ENCODE measurements at places on chromosomes 4 and X. TPM values are rescaled to one million over a fixed set of nuclear protein-coding genes. Genes with fewer than 3 reads are reported as not detected.

GRCh38 chrX:10726647-10727046, 106.3 kb upstream of the MID1 start:
- H3K4me3 ChIP-seq: no peak overlapping the region
- H3K36me3 ChIP-seq: no peaks in the 10 kb centered on the region
- H3K27me3 ChIP-seq: no peaks in the 10 kb centered on the region
- no peak overlapping the region for H3K27ac ChIP-seq

- no peak for DNase-seq
- H3K4me3 ChIP-seq: no peak overlapping the region
- H3K36me3 ChIP-seq: no peaks in the 10 kb centered on the region
- no peaks in the 10 kb centered on the region for H3K27me3 ChIP-seq
Observed at GRCh38 chrX:10555846-10556245, 64.5 kb downstream of the MID1 start.

DNA sequence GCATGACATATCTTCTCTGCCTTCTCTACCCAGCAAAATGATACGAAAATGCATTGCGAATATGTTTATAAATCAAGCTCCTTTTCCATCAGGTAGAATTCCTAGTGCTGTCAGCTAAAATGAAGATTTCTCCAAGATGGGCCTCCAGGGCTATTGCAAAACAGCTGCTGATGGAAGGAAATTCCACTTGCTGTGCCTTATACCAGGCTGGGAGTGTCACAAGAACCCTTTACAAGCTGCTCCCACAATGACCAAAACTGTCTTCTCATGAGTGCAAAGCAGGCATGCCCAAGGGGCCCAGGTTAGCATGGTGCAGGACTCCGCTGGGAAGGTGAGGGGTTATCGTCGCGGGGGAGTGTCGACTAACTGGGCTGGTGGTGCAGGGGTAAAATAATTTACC, 8.7 kb downstream of the HNRNPH2 start:
- no peak for DNase-seq
- H3K4me3 ChIP-seq: no peak overlapping the region
- H3K4me1 ChIP-seq: peaks cover 5% of the 10 kb centered on the region
- H3K27me3 ChIP-seq: peaks cover 4% of the 10 kb centered on the region
- H3K27ac ChIP-seq: peak overlapping the region; percentile 12

Gene SLC4A4
- total RNA-seq: 0.86 TPM

- no peak for DNase-seq
- peak overlapping the region; percentile 43 for H3K27ac ChIP-seq
- peaks cover 3% of the 10 kb centered on the region for H3K27me3 ChIP-seq
- no peaks in the 10 kb centered on the region for H3K36me3 ChIP-seq
Observed at GRCh38 chr4:38672074-38672396, 8.0 kb downstream of the KLF3 start.

- H3K27me3 ChIP-seq: peaks cover 2% of the 10 kb centered on the region
- H3K4me1 ChIP-seq: no peaks in the 10 kb centered on the region
- H3K4me3 ChIP-seq: no peak overlapping the region
- DNase-seq: no peak
- H3K36me3 ChIP-seq: no peaks in the 10 kb centered on the region
Observed at GRCh38 chr4:130485371-130485770, 1389.4 kb downstream of the C4orf33 start.

DNA sequence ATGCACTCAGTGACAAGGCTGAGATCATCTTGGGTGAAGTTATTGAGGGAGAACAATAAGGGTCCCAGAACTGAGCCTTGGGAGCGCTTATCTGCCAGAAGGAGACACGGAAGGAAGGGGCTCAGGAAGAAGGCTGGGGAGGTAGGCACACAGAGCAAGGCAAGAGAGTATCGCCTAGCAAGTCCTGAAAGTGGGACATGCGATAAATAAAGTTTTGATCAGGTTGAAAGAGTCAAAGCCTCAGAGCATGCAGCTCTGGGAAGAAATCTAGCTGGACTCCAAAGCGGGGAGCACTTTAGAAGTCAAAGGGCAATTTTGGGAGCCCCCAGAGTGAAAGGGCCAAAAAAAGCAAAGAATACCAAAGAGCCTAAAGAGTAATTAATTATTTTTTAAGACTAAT, 17.7 kb upstream of the ANXA3 start:
- H3K4me1 ChIP-seq: no peaks in the 10 kb centered on the region
- DNase-seq: no peak
- H3K27ac ChIP-seq: no peak overlapping the region
- no peaks in the 10 kb centered on the region for H3K27me3 ChIP-seq

GRCh38 chr4:180434131-180434895, 1808.9 kb upstream of the TENM3 start:
- no peak for DNase-seq
- H3K4me3 ChIP-seq: no peak overlapping the region
- no peaks in the 10 kb centered on the region for H3K36me3 ChIP-seq
- no peak overlapping the region for H3K27ac ChIP-seq
- peaks cover 7% of the 10 kb centered on the region for H3K4me1 ChIP-seq
- H3K27me3 ChIP-seq: no peaks in the 10 kb centered on the region

GRCh38 chr4:2076908-2077536, 17.9 kb downstream of the NAT8L start:
- H3K27ac ChIP-seq: no peak overlapping the region
- no peak overlapping the region for H3K4me3 ChIP-seq
- no peaks in the 10 kb centered on the region for H3K36me3 ChIP-seq
- H3K27me3 ChIP-seq: peaks cover 5% of the 10 kb centered on the region
- no peak for DNase-seq
- H3K4me1 ChIP-seq: no peaks in the 10 kb centered on the region

Gene ANOS1
- 1.0 TPM for total RNA-seq

Gene PLP1
- 0.20 TPM for total RNA-seq

GRCh38 chrX:19827088-19827487, 60.3 kb downstream of the SH3KBP1 start:
- H3K27ac ChIP-seq: no peak overlapping the region
- H3K36me3 ChIP-seq: no peaks in the 10 kb centered on the region

Gene GRIA2
- 21.3 TPM for total RNA-seq

- H3K4me3 ChIP-seq: no peak overlapping the region
- DNase-seq: no peak
- H3K27me3 ChIP-seq: peaks cover 3% of the 10 kb centered on the region
Observed at GRCh38 chr4:62512271-62512670, 1312.1 kb downstream of the ADGRL3 start.

DNA sequence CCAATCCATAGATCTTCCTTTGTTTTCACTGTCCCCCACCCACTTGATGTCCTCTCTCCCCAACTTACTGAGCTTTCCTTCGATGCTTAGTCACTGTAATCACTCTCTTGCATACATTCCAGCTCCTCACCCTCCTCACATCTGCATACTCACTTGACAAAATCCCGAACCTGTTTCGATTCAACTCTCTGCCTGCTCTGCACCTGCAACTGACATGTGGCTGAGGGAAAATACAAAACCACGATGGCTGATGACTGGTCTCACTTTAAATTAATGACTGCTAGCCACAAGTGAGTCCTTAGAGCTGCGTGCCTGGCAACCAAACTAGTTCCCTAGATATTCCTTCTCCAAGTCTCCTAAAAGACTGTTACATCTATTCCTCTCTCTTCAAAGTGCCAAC, 70.4 kb upstream of the FHL1 start:
- no peak for DNase-seq
- H3K4me1 ChIP-seq: no peaks in the 10 kb centered on the region
- H3K36me3 ChIP-seq: no peaks in the 10 kb centered on the region
- no peak overlapping the region for H3K27ac ChIP-seq

GRCh38 chrX:108347800-108348199, 90.4 kb downstream of the COL4A6 start:
- no peak overlapping the region for H3K4me3 ChIP-seq
- H3K4me1 ChIP-seq: no peaks in the 10 kb centered on the region
- H3K36me3 ChIP-seq: no peaks in the 10 kb centered on the region
- peak; percentile 10 for DNase-seq
- H3K27ac ChIP-seq: peak overlapping the region; percentile 35

DNA sequence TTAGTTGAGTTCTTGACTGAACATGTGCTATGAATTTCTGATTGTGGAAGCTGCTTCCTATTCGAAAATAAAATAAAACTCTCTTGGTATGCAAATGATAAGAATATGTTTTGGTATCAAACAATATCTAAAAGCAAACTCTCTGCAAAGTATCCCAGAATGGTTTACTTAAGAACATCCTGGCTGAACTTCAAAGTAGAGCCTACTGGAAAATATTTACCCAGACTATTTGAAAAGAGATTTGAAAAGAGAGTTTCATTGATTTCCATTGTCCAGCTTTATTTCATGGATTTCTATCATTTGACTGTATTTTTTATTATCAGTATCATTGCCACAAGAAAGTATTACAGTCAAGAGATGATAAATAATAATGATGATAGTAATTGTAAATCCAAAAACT, 171.1 kb upstream of the SLC7A11 start:
- no peaks in the 10 kb centered on the region for H3K36me3 ChIP-seq
- H3K27me3 ChIP-seq: no peaks in the 10 kb centered on the region
- H3K27ac ChIP-seq: no peak overlapping the region
- no peak overlapping the region for H3K4me3 ChIP-seq

DNA sequence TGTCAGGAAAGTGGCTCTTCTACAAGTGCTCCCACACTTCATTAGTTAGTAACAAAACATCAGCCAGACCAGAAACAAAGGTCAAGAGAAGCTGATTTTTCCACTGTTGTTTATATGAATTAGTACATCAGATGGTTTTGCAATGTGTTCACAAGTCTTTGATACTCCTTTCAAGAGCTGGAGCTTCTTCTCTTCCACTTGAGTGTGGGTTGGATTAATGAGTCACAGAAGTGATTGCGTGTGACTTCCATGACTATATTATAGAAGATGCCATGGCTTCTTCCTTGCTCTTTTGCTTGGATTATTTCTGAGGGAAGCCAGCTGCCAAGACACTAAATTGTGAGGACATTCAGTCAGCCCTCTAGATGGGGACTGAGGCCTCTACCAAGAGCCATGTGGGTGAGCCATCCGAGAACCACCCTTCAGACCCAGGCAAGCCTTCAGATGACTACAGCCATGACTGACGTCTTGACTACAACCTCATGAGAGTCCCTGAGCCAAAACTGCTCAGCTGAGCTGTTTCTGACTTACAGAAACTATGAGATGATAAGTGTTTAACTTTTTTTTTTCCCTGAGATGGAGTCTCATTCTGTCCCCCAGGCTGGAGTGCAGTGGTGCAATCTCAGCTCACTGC, 18.1 kb downstream of the SOWAHB start:
- H3K27me3 ChIP-seq: no peaks in the 10 kb centered on the region
- no peak overlapping the region for H3K4me3 ChIP-seq
- no peaks in the 10 kb centered on the region for H3K36me3 ChIP-seq
- no peak overlapping the region for H3K27ac ChIP-seq
- no peak for DNase-seq

DNA sequence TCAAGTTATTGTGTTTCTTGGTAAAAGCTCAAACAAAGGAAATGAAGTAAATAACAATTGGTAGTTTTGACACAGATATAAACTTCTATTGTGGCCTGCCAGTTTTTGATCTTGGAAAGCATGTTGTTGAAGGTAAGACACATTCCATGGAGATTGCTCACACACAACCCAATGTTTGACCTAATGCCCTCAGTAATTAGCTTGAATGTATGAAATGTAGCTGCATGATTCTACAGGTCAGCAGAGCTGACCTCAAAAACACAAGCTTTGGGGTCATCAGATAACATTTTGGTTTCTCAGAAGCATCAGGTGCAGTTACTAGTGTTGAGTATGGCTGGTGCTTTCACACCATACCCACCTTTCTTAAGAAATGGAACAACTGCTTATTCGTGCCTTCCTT, 16.5 kb downstream of the GPR173 start:
- H3K4me3 ChIP-seq: no peak overlapping the region
- H3K27me3 ChIP-seq: no peaks in the 10 kb centered on the region
- no peak for DNase-seq
- peaks cover 10% of the 10 kb centered on the region for H3K4me1 ChIP-seq
- H3K27ac ChIP-seq: no peak overlapping the region

DNA sequence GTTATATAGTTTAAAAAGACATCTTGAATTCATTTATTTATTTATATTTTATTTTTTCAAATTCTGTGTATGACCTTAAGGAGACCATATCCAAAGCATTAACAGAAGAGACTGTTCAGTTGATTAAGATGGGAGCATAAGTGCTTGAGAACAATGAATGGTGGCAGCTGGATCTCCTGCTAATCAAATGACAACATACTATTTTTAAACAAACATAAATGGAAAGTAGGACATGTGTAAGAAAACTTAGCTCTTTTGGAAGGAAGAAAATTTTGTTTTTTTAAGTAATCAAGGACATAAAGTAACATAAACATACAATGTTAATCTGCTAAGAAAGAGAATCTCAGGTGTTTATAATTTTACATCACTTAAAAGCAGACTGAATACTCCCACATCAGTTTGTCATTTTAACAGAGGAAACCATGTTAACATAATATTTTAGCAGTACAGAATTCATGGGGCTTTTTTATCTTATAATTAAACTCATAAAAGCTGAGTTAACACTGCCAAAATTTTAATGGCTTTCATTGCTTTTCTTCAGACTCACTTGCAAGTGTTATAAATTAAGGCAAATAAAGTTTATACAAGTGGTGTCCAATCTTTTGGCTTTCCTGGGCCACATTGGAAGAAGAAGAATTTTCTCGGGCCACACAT, 95.1 kb downstream of the MAD2L1 start:
- no peak overlapping the region for H3K4me3 ChIP-seq
- H3K27me3 ChIP-seq: no peaks in the 10 kb centered on the region
- H3K36me3 ChIP-seq: no peaks in the 10 kb centered on the region

GRCh38 chr4:2927696-2928075, 35.5 kb downstream of the NOP14 start:
- no peak overlapping the region for H3K4me3 ChIP-seq
- H3K36me3 ChIP-seq: no peaks in the 10 kb centered on the region
- H3K27me3 ChIP-seq: peaks cover 4% of the 10 kb centered on the region
- no peak for DNase-seq
- peak overlapping the region; percentile 10 for H3K27ac ChIP-seq
- peaks cover 15% of the 10 kb centered on the region for H3K4me1 ChIP-seq

GRCh38 chr4:48103483-48104139, 30.4 kb downstream of the TXK start:
- H3K4me1 ChIP-seq: no peaks in the 10 kb centered on the region
- no peaks in the 10 kb centered on the region for H3K27me3 ChIP-seq
- no peak for DNase-seq
- no peak overlapping the region for H3K4me3 ChIP-seq
- H3K36me3 ChIP-seq: no peaks in the 10 kb centered on the region

- no peaks in the 10 kb centered on the region for H3K36me3 ChIP-seq
- H3K27me3 ChIP-seq: no peaks in the 10 kb centered on the region
- DNase-seq: no peak
Observed at GRCh38 chr4:23290656-23291055, 597.9 kb downstream of the GBA3 start.

GRCh38 chrX:44003975-44004374, 30.8 kb upstream of the NDP start:
- H3K36me3 ChIP-seq: no peaks in the 10 kb centered on the region

DNA sequence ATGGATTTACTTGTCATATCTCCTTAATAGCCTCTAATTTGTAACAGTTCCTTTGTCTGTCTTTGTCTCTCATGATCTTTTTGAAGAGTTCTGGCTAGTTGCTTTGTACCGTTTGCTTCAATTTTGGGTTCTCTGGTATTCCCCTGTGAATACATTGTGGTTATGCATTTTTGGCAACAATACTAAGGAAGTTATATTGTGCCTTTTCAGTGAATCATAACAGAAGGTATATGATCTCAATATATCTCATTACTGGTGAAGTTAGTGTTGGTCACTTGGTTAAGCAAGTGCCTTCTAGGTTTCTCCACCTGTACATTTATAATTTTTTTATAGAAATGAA, 48.6 kb downstream of the DCLK2 start:
- DNase-seq: no peak
- H3K27me3 ChIP-seq: no peaks in the 10 kb centered on the region
- peaks cover 11% of the 10 kb centered on the region for H3K36me3 ChIP-seq

Gene ZAR1
- 0.49 TPM for total RNA-seq

Data from glutamatergic neuron (in vitro differentiated cells).